Stimulated activated CD8-positive, alpha-beta memory T cell treated with anti-CD3 and anti-CD28 coated beads, Interleukin-7, amount 100 ng/mL, for 1 hour (primary cell): ENCODE measurements at places on chromosomes 4 and X.

DNA sequence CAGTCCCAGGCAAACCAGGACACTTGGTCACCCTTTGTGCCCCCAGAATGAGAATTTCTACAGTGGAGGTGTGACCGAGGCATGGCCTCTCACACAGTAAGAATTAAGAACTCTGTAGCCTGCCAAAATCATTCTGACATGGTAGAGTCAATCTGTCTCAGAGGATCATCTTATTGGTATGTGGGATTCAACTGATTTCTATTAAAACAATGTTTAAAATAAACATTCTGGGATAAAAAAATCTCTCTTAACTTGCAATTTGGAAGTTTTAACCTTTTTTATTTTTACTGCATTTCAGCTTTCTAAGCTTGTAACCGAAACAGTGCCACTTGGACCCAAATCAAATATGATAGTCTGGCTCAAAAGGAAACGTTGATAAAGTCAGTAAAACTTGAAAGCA, 165.4 kb upstream of the LDB2 start:
- DNase-seq = no peak

- no peak for DNase-seq
Measured at GRCh38 chr4:13430834-13431568, 53.1 kb downstream of the RAB28 start.

DNA sequence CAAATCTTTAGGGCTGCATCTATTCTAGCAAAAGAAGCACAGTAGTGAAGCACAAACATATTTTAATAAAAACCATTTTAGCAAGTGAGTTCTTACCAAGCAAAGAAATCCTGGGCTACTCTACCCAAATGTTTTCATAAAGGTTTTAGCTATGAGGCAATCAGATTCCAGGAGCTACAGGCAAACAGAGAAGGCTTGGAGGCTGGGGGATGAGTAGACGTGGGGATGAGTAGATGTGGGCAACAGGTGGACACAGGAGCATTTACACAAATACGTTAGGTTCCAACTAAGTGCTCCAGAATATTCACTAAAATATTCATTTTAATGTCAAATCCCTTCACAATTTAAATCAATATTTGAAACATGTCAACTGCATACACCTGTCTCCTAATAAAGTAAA, 34.5 kb downstream of the ATP11C start:
- DNase-seq = no peak

GRCh38 chrX:66634272-66634671, 4.6 kb downstream of the EDA2R start:
- no peak for DNase-seq

DNA sequence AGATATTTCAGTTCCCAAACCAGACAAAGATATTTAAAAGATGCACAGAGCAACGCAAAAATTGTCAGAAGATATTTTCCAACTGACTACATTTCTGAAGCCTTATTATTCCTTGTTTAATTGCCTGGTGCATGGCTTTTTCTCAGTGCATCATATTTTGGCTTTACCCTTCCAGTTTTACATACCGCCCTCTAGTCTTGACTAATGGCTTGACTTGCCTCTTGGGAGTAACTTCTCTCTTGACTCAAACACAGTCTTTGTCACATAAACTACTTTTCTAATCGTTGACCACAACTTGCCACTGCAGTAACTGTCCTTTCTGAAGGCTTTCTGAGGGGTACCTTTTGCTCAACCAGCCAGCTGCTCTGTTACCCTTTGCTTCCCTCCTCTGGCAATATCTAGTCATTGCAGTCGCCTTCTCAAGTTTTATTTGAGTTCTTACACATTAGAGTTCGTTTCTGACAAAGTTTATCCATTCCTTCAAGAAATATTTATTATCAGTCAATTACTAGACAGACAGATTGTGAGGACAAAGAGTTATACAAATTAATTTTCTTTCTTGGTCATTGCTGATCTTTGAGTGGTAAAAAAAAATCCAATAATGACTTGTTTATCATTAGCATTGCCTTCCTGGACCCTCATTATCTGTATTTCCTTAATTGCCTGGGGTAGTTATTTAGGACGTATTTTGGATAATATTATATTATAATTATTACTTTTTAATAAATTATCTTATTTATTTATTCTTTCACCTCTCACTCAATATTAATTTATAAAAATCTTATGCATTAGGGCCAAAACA, 506.9 kb upstream of the PCDH10 start:
- no peak for DNase-seq

DNA sequence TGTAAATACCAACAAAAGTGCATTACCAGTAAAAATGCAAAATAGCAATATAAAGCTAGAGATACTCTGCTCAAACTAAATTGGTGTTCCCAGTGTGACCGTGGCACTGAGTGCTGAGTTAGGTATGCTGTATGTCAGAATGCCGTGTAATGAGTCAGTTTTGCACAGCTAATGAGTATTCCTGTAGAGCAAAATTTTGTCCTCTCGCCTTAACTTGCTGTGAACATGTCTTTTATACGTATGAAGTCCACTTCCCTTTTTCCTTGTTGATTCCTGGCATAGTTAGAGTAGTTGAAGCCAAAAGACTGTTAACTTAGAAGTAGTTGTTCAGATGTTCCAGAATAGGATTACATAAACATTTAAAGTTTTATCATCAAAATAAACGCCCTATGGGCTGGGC, 11.5 kb downstream of the DCLK2 start:
- no peak for DNase-seq

DNA sequence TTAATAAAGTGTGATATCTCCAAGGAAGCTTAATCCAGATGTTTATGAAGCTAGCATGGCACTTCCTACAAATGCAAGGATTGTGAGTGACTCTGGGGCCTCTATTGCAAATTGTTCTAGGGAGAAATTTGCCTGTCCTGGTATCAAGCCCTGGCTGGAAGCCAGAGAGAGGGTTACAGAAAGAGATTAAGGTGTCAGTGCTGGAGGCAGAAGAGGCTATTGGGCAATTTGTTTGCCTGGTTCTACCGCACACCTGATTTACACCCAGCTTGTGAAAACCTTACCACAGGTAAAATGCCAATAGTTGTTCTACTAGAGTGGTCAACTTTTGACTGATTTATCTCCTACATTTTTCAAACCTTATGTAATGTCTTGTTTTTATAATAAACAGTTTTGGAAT, 186.7 kb upstream of the FAT1 start:
- DNase-seq = no peak

- DNase-seq = no peak
Measured at GRCh38 chr4:42074294-42074693, 78.2 kb downstream of the BEND4 start.

DNA sequence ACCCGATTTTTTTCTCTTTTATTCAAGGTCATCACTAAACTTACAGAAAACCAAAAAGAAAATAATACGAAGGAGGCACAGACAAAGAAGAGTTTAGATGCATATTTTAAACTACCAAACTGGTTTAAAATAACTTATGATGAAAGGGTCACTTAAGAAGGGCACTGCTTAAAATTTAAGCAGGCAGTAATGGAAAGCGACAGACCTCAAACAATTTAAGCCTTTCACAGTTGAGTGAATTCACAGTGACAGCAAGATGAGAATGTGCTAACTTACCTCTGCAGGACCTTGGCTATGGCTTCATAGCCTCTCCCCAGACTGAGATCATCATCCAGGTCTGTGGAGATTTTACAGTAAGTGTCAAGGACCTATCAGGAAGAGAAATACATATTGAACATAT, 112.1 kb downstream of the TTC29 start:
- no peak for DNase-seq

- no peak for DNase-seq
Measured at GRCh38 chrX:80173261-80173660, 158.7 kb downstream of the TBX22 start.

GRCh38 chr4:68167706-68168105, 38.0 kb upstream of the TMPRSS11F start:
- DNase-seq = no peak

DNA sequence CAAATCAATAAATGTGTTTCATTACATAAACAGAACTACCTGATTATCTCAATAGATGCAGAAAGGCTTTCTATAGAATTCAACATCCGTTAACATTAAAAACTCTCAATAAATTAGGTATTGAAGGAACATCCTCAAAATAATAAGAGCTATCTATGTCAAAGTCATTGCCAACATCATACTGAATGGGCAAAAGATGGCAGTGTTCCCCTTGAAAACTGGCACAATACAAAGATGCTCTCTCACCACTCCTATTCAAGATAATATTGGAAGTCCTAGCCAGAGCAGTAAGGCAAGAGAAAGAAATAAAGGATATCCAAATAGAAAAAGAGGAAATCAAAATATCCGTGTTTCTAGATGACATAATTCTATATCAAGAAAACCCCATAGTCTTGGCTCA, 466.4 kb downstream of the MAGEE1 start:
- DNase-seq = no peak

- no peak for DNase-seq
Measured at GRCh38 chrX:135257469-135257868, 5.6 kb downstream of the ETDA start.

- DNase-seq = no peak
Measured at GRCh38 chr4:129823105-129823504, 727.2 kb downstream of the C4orf33 start.

DNA sequence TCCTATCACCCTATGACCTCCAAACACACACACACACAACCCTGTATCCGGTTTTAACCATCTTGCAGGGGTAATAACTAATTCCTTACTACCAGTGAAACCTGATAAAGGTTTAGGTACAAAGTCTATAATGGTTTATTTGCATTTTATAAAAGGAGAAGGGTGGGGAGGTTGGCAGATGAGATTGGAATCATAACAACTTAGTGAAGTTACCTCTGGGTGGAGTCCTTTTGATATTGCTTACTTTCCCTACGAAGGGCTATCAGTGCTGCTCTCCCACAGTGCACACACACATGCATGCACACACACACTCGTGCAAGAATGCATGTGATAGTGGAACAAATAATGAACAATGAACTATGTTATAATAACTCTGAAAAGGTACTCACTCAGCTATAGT, 56.1 kb downstream of the CCSER1 start:
- DNase-seq = no peak

GRCh38 chrX:14003876-14004425, 25.7 kb downstream of the GEMIN8 start:
- DNase-seq = no peak
